Activated naive CD4-positive, alpha-beta T cell (primary cell): ENCODE measurements at places on chromosomes 1 and 21.

- DNase-seq, result no peak
These were observed 580 bp downstream of the TENT5B start for GRCh38 chr1:27011976-27012563.

- DNase-seq, result no peak
These were observed 163.2 kb upstream of the NBPF11 start for GRCh38 chr1:148315071-148315811.

DNA sequence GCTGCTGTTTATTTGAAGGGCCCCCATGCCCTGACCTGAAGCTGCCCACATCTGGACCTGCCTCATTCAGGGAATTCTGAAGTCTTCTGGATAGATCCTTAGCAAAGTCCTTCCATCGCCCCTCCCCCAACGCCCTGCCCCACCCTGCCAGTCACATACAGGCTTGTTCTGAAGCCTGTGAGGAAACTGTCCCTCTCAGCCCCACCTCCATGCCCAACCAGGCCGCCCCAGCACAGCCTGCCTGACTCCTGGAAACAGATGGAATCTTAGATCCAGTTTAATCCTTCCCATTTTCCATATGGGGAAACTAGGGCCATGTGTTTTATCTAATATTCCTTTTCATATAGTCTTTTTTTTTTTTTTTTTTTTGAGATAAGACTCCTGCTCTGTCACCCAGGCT is 44.5 kb upstream of the GPR37L1 start:
- DNase-seq, result no peak

- DNase-seq, result no peak
These were observed 533.3 kb downstream of the PTBP2 start for GRCh38 chr1:97254731-97255463.

- DNase-seq, result peak; percentile 4
These were observed 312.3 kb upstream of the FAM78B start for GRCh38 chr1:166479052-166479631.

- DNase-seq, result no peak
These were observed 5.2 kb upstream of the ZNF678 start for GRCh38 chr1:227557962-227558725.

DNA sequence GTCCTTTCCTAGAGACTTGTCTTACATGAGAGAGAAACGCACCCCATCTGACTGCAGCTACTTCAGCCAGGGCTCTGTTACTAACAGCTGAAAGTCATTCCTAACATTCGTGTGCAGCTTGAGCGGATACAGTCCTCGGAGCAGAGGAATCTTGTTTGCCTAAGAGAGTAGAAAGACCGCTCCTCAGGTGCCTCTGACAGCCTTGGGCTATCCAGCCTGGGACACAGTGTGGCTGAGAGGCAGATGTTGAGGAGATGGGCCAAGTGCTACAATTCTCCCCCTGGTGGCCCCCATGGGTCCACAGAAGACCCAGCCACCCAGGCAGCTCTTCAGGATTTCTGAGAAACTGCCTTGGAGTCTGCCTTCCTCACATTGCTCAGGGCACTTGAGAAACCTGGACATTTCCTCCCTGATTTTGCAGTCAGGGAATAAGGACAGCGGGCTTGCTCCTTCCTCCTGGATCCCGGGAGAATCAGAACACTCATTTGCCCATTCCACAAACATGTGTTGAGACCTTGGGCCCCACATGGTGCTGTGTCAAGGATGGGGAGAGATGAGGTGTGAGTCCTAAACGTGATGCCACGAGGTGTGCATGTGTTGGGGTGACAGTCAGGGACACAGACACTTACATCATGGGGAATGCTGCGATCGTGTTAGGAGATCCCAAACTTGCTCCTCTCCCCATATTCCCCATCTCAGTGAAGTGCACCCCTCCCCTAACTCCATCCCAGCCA is 13.1 kb downstream of the TRIM62 start:
- no peak for DNase-seq

DNA sequence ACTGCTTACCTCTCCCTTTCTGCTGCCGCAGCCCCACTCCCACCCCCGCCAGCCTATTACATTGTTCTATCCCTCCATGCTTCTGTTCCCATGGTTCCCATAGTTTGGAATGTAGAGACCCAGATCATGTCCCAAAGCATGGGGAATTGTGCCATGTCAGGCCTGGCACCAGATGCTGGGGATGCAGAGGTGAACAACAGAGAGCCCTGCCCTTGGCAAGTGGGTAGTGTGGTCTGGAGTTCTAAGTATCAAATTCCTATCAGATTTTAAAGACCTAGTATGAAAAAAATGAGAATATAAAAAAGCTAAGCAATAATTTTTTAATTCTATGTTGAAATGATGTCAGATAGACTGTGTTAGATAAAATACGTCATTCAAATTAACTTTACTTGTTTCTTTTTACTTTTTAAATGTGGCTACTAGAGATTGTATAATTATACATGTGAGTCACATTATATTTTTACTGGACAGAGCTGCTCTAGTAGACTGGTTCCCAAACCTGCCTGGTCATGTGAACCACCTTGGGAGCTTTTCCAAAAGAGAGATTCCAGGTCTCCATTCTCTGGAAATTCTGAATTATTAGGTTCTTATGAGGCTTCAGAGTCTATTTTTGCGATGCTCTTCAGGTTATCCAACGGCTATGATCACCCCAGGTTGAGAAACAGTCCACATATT is 113.0 kb upstream of the DAB1 start:
- DNase-seq, result no peak
